NB4 (cell line): ENCODE measurements at places on chromosomes 1 and 21.

DNA sequence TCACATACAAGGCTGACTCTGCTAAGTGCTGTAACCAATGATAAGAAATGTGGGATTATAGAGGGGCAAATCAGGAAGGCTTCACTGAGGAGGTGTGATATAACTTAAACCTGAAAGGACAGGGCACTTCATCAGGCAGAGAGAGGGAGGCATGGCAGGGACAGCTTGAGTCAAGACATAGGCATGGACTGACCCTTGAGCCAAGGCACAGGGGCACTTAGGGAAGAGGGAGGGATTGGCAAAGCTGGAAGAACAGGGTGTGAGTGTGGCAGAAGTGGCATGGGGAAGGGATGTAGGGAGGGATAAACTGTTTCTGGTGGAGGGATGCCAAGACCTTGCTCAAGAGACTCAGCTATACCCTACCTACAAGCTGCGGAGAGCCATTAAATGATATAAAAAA lies 81.3 kb downstream of the PLXNA2 start:
- DNase-seq = no peak

DNA sequence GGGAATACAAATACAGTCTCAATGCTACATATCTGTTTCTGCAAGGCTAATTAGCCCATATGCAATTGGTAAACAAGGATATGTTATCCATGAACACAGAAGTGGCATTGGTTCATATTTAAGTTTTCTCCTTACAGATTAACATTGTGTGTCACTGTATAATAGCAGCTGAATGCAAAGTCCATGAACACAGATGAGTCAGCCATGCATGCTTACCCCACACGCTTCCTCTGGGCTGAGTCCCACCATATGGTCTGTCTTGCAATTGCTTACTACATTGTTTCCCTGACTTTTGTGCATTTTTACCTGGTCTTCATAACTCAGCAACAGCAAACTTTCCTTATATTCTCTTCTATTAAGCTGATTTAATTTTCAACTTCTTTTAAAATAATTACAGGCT lies 41.5 kb upstream of the TSNAX start:
- peak; percentile 59 for DNase-seq

DNA sequence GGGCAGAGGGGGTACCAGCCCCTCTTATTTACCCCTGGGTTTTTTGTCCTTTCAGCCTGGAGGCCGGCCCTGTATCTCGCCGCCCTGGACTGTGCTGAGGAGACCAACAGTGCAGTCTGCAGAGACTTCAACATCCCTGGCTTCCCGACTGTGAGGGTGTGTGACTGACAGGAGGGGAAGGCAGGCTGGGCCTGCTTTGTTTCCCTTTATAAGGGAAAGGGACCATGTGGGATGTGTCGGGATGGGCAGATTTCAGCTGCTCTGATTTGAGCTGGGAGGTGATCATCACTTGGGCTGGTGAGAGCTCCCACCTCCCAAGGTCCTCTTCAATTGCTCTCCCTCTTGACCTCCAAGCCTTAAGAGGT lies 11.7 kb downstream of the QSOX1 start:
- DNase-seq = no peak

DNA sequence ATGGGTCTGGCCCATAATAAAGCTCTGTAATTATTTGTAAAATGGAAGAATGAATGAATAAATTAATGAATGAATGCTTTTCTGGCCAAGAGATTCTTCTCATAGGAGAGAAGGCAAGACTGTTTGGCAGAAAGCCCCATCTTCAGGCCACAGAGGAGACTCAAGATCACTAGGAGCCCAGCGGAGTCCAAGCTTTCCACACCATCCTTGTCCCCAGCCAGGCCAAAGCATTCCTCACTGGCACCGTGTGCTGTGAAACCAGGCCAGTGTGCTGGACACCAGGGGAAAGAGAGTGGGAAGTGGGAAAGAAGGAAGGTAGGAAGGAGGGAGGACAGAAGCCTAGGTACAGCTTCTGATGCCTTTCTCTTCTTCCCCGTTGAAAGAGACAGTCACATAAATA lies 86.4 kb downstream of the PLXNA2 start:
- DNase-seq = no peak

GRCh38 chr1:152566681-152567080 lies at the start of gene LCE3E:
LCE3E (minus strand) TSS chr1:152566780; CDS start chr1:152566208, 572 bp downstream.
- DNase-seq = no peak

DNA sequence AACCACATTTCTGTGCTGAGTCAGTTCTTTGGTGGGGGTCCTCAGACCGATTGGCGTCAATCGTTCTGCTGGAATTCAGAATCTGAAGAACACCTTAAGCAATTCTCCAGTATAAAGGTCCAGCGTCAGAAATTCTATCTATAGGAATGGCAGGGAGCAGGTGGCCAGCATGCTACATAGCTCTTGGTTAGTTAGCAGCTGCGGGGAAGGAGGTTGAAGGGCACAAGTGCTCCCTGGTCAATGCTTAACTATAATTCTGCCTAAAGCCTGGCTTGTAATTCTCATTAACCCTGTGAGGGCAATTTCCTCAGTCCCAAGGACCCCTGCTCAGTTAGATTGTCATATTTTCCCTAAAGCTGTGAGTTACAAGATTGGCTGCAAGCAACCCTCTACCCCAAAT lies 54.3 kb upstream of the GALNT2 start:
- DNase-seq = no peak

DNA sequence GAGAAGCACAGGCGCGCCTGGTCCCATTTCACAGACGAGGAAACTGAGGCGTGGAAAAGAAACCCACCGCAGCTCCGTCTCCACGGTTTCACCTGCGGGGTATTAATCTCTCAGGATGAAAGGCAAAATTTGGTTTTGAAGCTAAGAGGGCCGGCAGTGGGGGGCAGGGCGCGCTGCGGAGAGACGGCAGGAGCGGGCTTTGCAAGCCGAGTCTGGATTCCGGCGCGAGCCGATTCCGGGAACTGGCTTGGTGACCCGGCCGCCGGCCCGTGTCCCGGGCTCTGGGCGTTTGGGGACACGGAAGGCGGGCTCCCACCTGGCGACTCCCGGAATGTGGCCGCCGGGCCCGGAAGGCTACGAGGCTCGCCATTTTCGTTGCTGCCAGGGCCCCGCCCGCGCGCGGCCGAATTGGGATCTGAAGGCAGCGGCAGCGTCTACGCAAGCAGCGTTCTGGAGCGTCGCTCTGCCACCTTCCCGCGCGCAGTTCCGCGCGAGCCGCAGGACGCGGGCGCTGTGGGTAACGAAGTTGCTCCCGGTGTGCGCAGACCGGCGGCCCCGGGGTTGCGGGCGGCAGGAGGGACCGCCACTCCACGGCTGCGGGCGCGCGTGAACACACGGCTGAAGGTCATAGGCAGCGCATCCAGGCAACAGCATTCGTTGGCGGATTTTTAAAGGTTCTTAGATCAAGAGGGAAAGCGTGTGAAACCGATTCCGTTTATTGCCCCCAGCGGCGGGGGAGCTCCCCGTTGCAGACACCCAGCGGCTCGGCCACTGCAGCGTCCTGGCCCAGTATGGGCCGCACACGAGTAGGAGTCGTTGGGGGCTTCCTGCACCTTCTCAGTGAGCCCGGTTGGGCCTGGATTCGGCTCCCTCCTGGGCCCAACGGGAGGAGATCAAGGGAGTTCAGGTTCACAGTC lies 5.4 kb upstream of the PRDM16 start:
- no peak for DNase-seq

DNA sequence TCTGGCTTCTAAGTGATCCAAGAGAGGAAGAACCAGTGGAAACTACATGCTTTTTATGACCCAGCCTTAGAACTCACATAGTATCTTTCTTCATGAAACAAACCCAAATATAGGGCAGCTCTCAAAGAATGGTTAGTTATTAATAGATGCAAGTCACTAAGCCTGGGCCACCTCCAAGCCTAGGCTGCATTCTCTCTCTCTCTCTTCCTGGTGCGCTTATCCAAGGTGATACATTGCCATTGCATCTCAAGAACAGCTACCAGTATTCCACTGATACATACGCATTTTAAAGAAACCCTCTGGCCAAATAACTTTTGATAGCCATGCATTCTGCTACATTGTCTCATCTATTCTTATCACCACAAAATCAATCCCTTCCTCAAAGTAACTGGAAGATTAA lies 455.6 kb upstream of the ADGRL2 start:
- DNase-seq = no peak

- DNase-seq = no peak
These were observed 116.8 kb upstream of the L1TD1 start for GRCh38 chr1:62077821-62078220.

GRCh38 chr1:50300297-50300696 lies 122.9 kb downstream of the DMRTA2 start:
- no peak for DNase-seq

- no peak for DNase-seq
These were observed 63.6 kb downstream of the KAZN start for GRCh38 chr1:14662116-14662515.

GRCh38 chr1:171174560-171175294 lies 10.4 kb upstream of the FMO2 start:
- no peak for DNase-seq

- no peak for DNase-seq
These were observed 7.4 kb downstream of the PLEKHN1 start for GRCh38 chr1:973459-974292.

- no peak for DNase-seq
These were observed 42.9 kb downstream of the HLX start for GRCh38 chr1:220921971-220922635.

DNA sequence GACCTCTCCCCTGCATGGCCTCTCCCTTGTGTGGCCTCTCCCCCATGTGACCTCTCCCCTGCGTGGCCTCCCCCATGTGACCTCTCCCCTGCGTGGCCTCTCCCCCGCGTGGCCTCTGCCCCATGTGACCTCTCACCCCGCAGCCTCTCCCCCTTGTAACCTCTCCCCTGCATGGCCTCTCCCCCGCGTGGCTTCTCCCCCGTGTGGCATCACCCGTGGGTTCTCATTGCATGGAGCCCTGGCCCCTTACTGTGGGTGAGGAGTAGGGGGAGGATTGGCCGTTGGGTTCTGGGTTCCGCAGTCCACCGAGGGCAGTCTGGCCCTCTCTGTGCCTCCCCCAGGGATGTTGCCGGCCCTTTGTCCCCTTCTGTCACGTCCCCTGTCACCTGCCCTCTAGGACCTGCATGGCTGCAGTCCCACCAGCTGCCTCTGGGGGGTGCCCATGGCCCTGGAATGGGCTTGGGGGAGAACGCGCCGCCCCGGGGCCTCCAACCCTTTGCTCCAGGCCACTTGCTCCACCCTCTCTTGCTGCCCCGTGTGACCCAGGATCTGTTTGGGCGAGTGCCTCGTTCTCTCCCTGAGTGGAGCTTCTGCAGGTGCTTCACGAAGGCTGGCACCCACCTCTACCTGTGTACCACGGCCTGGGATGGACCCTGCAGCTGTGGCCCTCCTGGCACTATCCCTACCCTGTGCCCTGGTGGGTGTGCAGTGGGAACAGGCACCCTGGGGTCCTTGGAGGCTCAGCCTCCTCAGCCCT lies 21.3 kb downstream of the RRP1 start:
- peak; percentile 88 for DNase-seq

GRCh38 chr21:34877485-34878128 lies 171.5 kb downstream of the RUNX1 start:
- DNase-seq = no peak

GRCh38 chr1:173052681-173053196 lies 2.0 kb upstream of the TNFSF18 start:
- no peak for DNase-seq

DNA sequence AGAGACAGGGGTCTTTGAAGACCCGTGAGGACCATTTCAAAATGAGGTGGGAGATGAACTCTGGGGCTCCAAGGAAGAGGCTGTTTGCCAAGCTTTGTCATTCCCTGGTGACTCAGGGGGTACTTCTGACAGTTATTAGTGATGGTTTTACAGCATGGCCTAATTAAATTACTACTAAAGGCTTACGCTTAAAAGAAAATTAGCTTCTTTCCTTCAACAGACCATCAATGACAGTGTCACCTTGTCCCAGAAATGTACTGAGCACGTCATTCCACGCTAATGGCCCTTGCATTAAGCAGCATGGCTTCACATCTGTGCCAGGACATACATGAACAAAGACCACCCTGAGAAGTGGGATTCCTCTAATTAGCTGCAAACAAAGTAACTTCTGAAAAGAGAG lies 5.1 kb upstream of the UTS2 start:
- DNase-seq = no peak

DNA sequence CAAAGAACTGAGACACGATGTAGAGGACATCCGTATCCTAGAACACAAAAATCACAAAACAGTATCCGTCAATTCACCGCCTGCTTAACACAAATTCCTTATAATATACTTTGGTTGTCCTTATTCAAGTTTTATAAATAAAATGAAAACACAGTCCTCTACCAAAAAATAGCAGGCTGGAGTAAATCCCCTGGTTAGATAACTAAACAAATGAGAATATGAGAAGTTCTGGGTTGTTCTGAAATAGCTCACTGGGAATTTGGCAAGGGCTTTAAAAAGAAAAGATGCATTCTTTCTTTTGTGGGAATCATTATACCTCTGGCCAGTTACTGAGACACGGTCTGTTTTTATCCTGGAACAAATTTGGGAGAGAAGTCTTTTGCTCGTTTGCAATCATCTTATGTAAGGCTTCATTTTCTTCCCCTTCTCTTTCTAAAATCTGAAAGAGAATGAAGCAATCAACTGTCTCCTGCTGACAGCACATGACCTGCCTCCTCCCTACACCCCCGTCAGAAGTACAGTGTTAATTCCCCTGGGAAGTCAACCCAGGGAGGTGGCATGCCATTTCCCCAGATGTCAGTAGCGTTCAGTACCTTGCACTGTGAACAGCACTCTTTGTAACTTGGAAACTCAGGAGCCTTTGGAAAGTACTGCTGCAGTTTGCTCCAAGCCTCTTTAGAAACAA lies 37.1 kb upstream of the RAP1GAP start:
- DNase-seq = peak; percentile 96
